ENCODE measurements at places on chromosomes 16 and 17.

DNA sequence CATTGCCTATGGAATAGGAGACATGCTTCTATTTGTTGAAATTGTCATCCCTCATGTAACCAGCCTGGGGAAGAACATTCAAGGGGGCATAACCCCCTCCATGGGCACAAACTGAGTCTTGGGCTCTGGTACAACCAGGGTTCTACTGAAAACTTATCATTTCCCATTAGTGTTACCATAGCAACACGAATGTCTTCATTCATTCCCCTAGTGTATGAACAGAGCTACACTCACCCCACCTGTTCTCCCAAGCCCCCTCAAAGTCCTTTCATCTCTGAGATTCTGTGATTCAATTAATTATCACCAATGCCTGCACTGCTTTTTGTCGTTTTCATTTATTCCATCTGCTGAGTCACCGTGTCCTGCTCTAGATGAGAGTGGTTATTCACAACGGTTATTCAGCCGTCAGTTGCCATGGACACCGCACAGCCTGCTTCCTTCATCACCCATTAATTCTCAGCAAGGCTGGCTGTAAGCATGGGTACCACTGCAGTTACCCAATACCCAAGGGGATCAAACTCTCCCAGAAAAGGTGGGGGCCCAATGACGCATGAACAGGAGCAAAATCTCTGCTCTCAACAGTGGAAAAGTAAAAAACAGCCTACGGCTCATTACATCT, 1.6 kb upstream of the GAST start:
- no peak for DNase-seq

DNA sequence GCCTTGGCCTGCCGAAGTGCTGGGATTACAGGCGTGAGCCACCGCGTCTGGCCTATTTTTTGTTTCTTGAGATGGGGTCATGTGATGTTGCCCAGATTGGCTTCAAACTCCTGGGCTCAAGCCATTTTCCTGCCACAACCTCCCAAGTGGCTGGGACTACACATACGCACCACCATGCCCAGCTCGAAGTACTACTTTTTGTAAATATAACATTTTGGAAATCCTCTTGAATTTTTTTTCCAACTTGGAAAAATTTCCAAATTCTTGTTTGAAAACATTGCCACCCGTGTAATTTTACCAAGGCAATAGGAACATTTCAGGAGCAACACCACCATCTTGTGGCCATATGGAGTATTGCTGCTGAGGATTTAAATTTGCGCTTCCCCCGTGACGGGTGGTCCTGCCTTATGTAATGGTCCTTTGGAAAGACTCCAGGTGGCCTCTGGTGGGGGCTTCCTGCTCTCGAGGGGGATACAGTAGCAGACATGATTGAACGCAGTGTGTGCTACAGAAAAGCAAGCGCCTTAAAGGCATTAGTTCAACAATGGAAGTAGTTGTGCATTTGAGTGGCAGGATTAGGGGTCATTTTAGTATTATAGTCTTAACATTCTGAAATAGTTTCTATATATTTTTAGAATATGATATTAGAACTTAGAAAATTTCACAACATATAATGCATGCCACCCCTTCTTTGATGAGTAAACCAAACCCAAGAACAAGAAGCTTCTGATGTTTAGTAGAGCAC, 8.0 kb downstream of the FLYWCH1 start:
- peak; percentile 67 for DNase-seq

- no peak for DNase-seq
Measured at GRCh38 chr16:83390759-83391158, 417.0 kb upstream of the HSBP1 start.

GRCh38 chr17:78722246-78722761, 59.8 kb downstream of the CYTH1 start:
- no peak for DNase-seq

GRCh38 chr17:81891303-81891552, 158 bp downstream of the ALYREF start:
- no peak for DNase-seq

DNA sequence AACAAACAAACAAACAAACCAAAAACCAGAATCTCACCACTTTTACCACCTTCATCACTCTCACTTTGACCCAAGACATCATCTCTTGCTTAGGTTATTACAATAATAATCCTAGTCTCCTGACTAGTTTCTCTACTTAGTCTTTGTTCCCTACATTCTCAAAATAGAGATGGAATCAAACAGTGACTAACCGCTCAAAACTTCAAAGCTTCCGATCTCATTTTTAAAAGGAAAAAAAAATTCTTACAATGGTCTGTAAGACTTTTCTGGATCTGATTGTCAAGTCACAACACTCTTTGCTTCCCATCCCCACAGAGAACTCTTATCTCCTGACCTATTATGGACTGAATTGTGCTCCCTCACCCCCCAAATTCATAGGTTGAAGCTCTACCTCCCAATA, 60.9 kb downstream of the SPAG9 start:
- DNase-seq = no peak

DNA sequence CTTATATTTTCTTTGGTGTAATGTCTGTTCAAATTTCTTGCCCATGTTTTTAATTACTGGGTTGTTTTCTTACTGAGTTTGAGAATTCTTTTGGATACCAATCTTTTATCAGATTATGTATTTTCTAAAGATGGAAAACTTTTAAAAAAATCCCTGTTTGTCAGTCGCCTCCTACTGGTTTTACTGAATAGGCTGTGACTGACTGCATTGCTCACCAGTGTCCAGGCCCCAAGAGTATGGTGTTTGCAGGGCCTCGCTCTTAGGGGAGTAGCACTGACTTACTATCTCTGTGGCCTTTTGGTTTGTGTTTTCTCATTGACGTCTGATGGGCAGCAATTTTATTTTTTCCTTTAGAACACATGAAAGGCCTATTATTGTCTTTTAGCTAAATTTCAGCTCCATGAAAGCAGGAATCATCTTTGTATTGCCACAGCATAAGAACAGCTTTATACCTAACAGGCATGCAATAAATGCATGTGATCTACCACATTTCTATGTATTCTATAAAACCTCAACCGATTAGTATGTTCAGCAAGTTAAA, 188.4 kb downstream of the AATF start:
- no peak for DNase-seq

- no peak for DNase-seq
Measured at GRCh38 chr17:72587156-72587555, 466.3 kb downstream of the SOX9 start.

GRCh38 chr17:82611140-82612058, 36.8 kb downstream of the WDR45B start:
- no peak for DNase-seq

DNA sequence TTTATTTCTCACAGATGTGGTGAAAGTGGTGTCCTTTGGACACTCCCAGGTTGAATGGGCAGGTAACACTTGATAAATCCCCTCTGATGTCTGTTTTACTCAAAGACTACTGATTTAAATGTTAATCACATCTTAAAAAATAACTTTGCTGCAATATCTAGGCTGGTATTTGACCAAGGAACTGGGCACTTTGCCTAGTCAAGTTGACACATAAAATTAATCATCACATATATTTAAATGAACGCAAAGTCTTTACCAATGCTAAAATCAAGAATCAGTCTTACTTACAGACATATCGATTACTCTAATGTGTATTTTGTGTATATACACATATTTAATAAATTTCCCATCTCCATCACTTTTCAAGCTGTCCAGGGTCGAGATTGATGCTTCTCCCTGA, 7.0 kb downstream of the MT2A start:
- DNase-seq = no peak

- DNase-seq = no peak
Measured at GRCh38 chr17:68822719-68823289, 132.4 kb downstream of the ABCA8 start.

DNA sequence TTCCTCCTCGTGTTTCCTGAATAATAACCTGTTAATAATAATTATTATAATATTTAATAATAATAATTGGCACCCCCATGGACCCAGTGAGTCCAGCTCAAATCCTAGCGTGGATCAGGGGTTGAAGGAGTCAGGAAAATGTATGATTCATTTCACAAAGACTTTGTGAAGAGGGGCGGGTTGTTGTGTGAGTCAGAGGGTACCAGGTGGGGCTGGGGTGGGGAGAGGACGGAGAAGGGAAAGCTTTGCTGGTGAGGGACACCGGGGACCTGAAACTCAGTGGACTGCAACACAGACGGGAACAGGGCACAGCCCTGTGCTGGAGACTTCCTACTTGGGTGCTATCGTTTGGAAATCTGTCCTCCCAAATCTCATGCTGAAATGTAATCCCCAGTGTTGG, 3.1 kb upstream of the ADORA2B start:
- DNase-seq = no peak

DNA sequence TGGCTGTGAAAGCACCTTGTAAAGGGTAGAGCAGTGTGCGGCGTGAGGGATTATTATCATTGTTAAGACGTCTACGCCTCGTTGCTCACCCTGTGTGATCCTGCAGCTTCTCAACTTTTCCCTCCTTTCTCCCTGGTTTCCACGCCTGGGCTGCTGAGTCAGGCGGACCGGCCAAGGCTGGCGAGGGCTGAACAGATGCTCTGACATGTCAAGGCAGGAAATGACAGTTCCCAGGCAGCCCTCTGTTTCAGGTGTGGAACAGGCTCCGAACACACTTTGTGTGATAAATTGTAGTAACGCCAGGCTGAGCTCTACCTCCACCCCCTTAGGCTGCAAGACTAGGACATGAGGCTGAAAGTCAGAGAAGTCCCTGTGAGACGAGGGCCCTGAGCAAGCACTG, 46.0 kb upstream of the TBX2 start:
- DNase-seq = no peak

DNA sequence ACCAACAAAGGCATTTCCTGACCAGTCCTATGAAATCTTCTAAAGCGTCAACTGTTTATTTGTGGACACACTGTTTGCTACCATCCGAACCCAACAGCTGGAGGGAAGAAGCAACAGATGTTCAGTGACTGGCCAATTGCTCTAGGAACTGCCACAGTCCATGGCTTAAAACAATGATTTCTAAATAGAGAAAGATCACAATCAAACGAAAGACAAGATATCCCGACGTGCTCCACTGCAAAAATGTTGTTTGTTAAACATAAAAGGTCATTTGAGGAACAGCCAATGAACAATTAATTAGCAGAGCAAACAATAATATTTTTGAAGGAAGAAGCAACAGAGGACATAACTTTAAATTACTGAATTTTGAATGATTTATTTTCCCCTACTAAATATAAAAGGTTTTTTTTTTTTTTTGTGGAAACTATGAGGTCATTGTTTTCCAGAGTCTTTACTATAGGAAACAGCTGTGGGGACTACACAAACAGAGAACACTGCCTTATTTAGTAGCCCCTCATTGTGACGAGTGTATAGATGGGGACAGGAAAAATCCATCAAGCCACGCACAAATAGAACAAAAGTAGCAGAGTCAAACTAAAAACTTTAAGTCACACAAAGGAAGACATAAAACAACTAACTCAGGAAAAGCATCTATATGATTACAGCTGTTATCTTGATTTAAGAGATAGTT, 17.2 kb downstream of the USP31 start:
- no peak for DNase-seq

DNA sequence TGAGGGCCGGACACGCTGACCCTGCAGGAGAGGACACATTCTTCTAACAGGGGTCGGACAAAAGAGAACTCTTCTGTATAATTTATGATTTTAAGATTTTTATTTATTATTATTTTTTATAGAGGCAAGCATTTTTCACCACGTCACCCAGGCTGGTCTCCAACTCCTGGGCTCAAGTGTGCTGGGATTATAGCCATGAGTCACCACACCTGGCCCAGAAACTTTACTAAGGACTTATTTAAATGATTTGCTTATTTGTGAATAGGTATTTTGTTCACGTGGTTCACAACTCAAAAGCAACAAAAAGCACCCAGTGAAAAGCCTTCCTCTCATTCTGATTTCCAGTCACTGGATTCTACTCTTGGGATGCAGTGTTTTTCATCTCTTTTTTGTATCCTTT, 2.3 kb upstream of the SERPINF1 start:
- DNase-seq = no peak

DNA sequence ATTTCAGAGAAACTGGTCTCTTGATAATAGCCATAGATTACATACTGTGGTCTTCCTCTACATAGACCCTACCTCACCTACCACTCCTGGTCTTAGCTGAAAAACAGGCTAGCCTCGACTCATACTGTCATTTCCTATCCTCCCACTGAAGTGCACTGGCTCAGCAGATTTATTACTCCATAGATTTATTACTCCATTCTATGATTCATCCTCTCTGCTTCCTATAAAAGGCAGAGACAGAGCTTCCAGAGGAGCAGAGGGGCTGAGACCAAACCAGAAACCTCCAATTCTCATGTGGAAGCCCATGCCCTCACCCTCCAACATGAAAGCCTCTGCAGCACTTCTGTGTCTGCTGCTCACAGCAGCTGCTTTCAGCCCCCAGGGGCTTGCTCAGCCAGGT, at the start of gene CCL7:
Gene CCL7 (plus strand): TSS at position 253 of the 400 bp plus-strand sequence. CDS start 70 bp downstream, at position 323.
- no peak for DNase-seq

DNA sequence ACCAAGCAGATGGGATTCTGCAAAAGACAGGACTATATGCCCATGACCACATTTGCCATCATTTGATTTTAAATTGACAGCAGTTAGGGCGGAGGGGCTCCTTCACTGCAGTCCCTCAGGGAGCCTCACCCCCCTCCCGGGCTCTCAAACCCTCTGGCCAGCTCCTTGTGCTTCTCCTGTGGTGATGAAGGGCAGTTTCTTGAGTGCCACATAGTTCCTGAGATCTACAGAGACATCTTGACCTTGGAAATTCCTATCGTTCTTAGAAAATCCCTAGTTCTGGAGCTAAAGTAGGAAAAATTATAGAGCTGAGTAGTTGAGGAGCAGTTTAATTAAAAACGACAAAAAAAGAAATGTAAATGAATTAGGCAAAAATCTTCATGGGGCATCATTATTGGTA, 231.5 kb downstream of the CCDC182 start:
- DNase-seq = no peak

- no peak for DNase-seq
Measured at GRCh38 chr17:78235885-78236284, 4.5 kb downstream of the TMEM235 start.

DNA sequence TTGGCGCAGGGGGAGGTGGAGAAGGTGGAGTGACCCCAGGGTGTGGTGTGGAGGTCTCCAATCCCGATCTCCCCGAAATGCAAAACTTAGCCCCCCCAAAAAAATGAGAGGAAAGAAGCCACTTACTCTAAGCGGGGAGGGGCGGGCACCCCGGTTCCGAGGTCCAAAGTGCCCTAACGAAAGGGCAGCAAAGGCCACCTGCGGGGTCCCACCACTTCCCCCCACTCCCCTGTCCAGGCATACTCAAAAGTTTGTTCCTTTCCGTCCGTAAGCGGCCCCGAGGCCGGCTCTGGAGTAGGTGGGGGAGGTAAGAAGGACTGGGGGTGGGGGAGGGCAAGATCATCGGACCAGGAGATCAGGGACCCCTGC, 1.1 kb downstream of the TOX3 start:
- DNase-seq = no peak

All from ovary (tissue), 10 donors.